ENCODE measurements at places on chromosomes 7 and 10.
A peak's percentile ranks its signal among the peaks of the same experiment; 100 is the strongest.

DNA sequence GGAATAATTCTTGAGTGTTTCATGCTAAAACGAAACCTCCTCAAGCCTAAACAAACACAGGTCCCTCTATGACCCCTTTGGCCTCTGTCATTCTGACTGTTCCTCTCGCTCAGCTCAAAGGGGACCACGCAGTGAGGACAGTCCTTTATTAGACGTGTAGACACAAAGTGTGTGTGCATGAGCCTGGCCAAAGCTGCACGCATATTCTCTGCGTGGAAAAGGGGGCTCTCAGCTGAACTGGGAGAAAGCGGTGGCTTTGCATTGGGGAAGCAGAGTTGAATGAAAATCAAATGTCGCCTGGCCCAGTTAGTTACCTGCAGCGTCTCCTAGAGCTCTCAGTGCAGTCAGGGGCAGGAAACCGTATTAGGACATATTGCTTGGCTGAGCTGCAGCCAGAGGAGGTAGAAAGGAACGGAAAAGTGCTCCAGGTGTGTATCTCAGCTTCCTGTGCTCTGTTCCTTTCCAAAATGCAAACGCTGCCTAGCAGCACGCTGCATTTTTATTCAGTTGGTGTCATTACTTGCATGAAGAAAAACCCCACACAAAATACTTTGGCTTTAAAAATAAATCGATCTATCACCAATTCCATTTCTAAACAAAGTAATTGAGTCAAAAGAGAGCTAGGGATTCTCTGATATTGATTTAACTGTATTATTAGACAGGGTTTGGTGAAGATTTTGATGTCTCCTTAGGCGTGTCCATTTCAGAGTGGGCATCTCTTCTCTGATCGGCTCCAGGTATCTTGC, 4.9 kb downstream of the GATA3 start:
- DNase-seq = no peak

GRCh38 chr10:4450981-4451908, 374.8 kb upstream of the AKR1E2 start:
- no peak for DNase-seq

- DNase-seq = no peak
Measured at GRCh38 chr10:127485153-127485857, 63.8 kb upstream of the NPS start.

DNA sequence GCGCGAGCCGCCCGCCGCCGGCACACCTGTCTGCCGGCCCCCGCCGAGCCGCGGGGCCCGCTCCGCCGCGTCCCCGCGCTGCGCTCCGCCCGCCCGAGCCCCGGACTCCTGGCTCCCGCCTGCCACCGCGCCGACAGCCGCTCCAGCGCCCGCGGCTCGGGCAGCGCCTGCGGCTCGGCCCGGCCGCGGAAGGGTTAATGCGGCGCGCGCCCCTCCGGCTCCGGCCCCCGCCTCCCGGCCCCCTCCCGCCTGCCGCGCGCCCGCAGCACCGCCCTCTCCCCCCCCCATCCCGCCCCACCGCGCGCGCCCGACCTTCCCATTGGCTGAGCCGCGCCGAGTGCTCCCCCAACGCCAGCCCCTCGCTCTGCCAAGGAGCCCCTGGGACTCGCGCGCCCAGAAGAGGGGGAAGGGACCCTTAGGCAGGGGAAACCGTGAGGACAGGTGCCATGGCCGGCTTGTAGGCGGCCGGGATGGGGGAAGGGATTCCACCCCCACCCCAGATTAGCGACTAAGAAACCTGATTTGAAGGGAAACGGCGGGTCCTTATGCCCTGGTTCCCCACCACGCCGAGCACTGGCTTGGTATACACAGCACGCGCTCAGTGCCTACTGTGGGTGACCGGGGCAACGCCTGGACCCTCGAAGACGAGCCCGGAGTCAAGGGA, at the start of gene KCNH2:
TSS of gene KCNH2 (minus strand) at position 196 of the 664 bp plus-strand sequence. CDS start 408 bp downstream, outside the sequence.
- DNase-seq = no peak

DNA sequence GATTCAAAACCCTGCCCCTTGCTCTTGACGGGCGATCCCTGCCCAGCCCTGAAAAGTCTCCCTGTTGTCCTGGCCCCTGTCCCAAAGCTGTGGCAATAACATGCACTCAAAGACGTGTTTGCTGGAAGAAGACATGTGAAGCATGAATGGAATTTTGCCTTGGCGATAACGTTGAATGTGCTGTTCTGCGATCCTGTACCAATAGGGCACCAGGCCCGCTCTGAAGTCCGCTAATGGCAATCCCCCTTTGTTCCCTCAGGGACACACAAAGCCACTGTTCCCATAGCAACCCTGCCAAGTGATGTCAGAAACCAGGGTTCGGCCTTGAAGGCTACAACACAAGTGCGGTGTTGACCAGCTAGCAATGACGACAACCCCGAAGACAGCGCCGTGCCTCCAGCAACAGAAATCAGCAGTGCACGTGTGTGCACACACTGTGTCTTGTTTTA, 284.6 kb downstream of the KLF6 start:
- no peak for DNase-seq

GRCh38 chr7:149459540-149460452, 1.1 kb downstream of the ZNF777 start:
- peak; percentile 78 for DNase-seq

DNA sequence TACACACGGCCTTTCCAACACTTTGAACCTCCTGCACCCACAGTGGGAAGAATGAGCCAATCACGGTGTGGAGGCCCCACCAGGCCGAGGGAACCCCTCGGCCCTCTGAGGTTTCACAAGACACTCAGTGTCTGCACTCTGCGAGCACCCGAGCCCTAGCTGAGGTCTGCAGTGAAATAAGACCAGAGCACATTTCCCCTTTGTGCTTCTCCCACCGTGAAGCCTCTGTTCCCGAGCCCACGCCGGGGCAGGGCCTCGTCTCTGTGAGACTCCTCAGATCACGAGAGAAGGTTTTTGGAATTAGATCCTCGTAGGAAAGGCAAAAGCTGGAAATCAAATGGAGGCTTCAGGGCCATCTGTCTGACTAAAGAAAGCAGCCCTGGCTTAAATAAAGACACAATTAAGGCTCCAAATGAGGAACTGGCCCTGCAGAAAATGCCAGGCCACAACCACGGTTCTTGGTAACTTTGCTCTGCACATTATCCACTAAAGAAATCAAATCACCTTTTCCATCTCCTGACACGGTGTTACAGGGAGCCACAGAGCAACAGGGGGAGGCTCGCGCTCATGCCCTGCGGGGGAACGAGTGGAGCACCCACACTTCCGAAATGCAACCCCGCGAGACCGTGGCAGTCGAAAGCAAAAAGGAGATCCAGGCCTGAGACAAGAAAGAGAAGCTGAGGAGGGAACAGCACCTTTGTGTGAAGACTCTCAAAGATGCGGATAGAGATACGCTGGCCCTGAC, 43.7 kb downstream of the FAM53B start:
- DNase-seq = no peak

DNA sequence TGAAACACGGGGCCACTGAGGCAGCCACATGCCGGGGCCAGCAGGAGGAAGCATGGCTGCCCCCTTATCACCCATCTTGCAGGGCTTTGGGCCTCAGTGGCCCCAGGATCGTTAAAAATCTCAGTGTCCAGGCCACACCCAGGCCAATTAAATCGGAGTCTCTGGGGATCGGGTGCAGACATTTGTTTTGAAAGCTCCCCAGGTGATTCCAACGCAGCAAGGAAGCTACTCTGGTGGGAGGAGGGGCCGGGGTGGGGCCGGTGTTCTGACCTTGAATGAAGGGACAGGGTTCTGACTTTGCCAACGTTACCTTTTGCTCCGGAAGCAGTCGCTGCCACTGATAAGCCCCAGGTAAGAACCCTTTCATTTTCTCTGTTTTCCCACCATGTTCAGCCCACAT, 412.3 kb upstream of the FOXK1 start:
- DNase-seq = no peak

DNA sequence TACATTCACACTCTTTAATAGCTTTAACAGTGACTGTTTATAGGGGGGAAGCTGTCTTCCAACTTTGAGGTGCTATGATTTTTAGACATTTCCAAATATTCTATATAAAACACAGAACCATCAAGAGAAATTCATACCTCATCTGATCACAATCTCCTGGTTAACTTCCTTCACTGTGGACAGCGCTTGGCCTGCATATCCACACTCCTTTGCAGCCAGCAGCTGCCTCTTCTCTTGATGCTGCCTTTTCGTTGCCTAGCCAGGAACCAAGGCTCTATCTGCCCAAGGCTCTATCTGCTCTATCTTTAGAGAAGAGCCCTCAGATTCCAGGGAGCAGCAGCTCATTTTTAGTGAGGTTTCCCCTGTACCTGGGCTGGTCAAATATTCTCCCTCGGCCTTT, 252.0 kb downstream of the PTEN start:
- no peak for DNase-seq

DNA sequence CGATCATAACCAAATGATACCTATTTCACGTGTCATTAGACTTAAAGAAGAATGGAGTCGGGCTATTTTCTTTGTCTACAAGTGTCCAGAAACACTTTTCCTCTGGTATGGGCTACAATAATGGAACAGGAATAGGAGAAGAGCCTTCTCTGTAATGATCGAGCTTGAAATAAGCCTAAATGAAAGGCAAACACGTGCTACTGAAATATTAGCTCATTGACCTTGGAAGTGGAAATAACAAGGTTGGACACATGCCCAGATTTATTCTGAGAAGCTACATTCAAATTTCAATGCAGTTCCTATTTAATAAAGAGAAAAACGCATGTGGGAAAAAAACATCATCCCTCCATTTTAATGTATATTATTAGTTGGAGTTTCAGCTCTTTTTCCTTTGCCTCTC, 254.7 kb upstream of the PTER start:
- DNase-seq = no peak

- no peak for DNase-seq
Measured at GRCh38 chr10:45625879-45626278, 46.7 kb downstream of the ZFAND4 start.

DNA sequence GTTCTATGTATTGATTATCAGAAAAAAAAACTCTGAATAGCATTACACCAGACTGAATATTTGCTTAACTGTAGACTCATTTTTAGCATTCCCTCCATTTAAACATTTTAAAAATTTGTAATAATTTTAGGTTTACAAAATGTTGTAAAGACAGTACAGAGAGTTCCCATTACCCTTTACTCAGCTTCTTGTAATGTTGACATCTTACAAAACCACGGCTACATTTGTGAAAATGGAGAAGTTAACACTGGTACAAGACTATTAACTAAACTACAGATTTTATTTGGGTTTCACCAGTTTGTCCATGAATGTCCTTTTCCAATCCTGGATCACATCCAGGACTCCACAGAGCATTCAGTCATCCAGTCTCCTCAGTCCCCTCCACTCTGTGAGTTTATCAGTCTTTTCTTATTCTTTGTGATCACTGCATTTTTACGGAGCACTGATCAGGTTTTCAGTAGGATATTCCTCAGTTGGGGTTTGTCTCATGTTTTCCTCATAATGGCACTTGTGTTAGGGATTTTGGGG, 130.0 kb upstream of the EEPD1 start:
- no peak for DNase-seq

DNA sequence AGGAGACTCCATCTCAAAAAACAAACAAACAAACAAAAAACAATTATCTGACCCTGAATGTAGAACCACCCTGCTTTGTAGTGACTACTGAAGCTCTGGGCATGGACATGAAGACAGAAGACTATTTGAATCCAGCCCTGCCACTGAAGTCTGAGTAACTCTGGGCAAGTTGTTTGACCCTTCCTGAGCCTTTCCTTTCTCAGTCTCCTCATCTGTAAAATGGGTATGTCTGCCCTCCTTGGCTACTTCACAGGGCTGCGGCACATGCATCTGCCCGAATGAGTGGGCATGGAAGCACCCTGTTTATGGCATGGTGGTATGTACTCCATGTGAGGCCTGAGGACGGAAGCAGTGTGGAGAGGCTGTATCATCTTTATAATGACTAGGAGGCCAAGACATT, 22.2 kb upstream of the MALSU1 start:
- no peak for DNase-seq

- no peak for DNase-seq
Measured at GRCh38 chr7:48505466-48505865, 334.2 kb downstream of the ABCA13 start.

- no peak for DNase-seq
Measured at GRCh38 chr7:5077740-5078139, 32.1 kb downstream of the RBAK start.

GRCh38 chr7:34247468-34247867, 342.1 kb downstream of the BMPER start:
- DNase-seq = no peak

DNA sequence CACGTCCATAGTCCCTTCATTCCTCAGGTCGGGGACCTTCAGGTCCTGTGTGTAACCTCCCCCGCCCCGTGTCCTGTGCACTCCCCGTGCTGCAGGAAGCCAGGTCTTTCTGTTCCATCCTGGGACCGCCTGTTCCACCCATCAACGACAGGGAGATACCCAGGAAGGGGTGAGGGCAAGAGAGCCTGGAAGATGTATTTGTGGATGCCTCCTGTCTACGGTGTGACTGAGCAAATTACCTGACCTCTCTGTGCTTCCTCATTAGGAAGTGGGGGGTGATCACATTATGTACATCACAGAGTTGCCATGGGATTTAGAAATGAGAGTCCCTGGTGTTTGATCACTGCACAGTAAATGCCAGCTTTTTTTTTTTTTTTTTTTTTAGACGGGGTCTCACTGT, 46.3 kb downstream of the GRID2IP start:
- no peak for DNase-seq

DNA sequence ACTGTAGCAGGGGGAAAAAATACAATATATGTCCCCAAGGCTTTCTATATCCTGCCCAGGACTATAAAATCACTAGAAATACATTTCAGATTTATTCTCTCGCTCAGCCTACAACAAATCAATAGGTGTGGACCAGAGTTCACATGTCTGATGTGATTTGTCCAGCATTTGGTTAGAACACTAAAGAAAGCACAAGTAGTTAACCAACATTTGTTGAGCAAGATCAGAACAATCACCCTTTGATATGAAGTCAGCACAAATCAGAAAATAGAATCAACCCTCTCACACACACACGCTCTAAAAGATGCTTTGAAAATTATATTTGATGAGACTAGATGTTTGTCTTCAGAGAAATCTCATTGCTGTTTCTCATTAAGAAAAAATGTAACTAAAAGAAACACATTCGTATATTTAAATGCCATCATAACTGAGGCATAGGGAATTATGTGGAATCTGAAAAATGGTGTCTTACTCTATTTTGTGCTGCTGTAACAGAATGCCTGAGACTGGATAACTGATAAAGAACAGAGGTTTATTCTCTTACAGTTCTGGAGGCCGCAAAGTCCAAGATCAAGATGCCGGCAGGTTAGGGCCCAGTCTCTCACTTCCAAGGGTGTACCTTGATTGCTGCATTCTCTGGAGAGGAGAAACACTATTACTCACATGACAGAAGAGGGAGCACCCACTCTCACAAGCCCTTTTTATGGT, 10.5 kb downstream of the AKR1D1 start:
- DNase-seq = no peak

- no peak for DNase-seq
Measured at GRCh38 chr7:132419542-132419941, 156.7 kb downstream of the PLXNA4 start.

All from esophagus muscularis mucosa (tissue), 4 donors.